Occipital lobe (tissue), 3 donors: ENCODE measurements at places on chromosomes 11 and 22.
A peak's percentile ranks its signal among the peaks of the same experiment; 100 is the strongest.

- no peak for DNase-seq
Observed at GRCh38 chr11:113628912-113629311, 77.2 kb downstream of the TMPRSS5 start.

GRCh38 chr22:32204040-32204855 is 625 bp downstream of the RFPL2 start:
- peak; percentile 61 for DNase-seq

DNA sequence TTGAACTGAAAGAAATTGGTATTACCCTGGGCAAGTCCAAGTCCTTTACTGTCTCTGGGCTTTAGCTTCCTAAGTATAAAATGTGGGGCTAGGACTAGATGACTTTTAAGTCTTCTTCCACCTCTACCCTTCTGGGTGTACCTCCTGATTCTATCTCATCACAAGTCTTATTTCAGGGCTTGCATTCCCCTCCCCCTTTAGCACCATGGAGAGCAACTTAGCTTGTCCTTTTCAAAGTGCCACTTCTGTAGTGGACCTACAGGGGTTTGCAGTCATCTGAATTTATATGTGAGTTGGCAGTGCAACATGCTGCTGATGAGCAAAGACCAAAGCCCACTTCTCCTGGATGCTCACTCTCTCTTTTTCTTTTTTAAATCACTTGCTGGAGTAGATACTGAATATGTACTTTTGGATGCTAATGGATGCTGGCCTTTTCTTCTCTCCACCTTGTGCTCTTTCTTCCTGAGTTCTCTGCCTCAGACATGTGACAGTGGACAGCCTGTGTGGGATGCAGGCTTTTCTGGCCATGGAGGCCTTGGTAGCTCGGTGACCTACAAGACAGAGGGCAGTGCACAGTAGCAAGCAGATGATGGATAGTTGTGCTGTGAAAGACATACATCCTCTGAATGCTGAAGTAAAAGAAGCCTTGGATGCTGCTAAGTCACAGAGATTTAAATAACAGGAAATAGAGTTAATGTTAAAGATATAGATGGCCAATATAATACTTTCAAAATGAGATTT is 185.0 kb downstream of the NELL1 start:
- DNase-seq, result no peak

- DNase-seq, result no peak
Observed at GRCh38 chr22:27801202-27801615, 347 bp downstream of the MN1 start.

DNA sequence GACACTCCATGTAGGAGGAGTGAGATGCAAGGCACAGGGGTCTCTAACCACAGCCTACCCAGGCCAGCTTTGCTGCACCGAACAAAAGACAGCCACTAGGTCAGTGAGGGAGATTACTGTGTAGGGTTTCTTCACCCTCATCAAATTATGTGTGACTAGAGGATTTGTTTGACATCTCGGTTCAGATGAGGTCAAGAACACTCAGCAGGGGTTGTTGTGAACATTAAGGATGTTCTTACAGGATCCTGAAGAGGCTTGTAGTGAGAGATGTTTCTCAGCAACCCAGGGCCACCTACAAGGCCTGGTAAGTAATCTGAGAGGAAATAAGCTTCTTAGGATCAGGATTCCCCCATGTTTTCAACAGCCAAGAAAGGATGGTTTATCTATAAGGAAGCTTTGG is 202.1 kb downstream of the NXPE2 start:
- no peak for DNase-seq

- no peak for DNase-seq
Observed at GRCh38 chr11:85164743-85165142, 462.4 kb downstream of the DLG2 start.

- no peak for DNase-seq
Observed at GRCh38 chr22:23858484-23858815, 775 bp downstream of the SLC2A11 start.

DNA sequence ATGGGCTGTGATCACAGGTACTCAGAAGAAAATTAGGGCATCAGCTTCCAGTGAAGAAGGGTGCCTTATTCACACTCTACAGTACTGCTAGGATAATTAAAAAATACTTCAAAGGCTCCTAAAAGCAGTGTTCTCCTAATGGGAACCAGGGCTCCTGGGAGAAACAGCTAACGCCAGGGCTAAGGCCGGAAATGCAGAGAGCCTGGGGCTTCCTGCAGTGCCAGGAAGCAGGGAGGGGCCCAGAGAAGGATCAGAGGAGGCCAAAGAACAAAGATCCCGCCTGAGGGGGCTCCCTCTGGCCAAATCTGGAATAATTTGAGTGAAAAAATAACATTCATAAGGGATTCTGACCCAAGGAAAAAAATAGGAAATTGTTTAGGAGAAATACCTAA is 27.5 kb downstream of the TOLLIP start:
- DNase-seq, result no peak

DNA sequence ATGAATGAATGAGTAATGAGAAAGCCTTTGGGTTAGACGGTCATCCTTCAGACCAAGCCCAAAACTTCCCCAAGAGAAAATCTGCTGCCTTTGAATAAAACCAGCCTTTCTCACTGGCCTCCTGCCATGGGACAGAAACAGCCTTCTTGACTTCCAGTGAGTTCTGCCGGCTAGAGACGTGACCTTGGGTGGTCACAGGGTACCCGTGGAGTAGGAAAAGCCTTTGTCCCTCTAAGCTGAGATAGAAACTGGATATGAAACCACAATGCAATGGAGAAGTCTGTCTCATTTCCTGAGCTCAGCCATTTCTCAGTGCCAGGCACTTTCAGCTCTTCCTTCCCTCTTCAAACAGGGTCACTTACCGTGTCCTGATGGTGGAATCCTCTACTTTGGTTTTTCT is 21.2 kb upstream of the YWHAH start:
- DNase-seq, result no peak

- no peak for DNase-seq
Observed at GRCh38 chr22:43731988-43732387, 80.1 kb downstream of the EFCAB6 start.

DNA sequence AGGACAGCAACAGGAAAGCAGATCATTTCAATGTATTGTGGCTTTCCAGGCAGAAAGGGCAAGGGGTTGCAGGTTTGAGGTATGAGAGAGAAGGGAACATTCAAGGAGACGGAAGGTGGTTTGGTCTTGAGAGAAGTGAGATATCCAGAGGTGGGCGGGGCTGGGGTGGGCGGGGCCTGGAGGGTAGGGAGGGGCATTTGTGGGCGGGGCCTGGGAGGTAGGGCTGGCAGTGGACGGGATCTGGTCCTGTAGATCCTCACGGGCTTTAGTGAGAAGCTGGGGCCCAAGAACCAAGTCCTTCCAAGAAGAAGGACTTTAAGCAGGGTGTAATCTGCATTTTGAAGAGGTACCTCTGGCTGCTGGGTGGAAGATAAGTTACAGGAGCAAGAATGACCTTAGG is 199.2 kb downstream of the MN1 start:
- DNase-seq, result no peak

DNA sequence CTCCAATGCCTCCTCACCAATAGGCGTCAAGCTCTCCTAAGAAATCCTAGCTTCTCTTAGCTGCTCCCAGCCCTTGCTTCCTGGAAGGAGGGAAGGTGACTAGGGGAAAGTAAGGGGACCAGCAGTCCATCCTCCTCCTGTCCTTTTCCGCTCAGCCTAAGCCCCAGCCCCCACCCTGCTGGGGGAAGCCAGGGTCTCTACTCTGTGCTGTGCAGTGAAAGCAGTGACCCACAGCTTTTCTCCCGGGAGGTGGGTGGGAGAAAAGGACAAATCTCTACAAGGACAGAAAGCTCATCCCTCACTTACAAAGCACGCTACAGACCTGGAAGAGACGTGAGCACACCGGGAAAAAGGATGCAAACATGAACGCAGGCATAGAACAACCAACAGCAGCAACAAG is 30.9 kb upstream of the PHLDA2 start:
- no peak for DNase-seq

DNA sequence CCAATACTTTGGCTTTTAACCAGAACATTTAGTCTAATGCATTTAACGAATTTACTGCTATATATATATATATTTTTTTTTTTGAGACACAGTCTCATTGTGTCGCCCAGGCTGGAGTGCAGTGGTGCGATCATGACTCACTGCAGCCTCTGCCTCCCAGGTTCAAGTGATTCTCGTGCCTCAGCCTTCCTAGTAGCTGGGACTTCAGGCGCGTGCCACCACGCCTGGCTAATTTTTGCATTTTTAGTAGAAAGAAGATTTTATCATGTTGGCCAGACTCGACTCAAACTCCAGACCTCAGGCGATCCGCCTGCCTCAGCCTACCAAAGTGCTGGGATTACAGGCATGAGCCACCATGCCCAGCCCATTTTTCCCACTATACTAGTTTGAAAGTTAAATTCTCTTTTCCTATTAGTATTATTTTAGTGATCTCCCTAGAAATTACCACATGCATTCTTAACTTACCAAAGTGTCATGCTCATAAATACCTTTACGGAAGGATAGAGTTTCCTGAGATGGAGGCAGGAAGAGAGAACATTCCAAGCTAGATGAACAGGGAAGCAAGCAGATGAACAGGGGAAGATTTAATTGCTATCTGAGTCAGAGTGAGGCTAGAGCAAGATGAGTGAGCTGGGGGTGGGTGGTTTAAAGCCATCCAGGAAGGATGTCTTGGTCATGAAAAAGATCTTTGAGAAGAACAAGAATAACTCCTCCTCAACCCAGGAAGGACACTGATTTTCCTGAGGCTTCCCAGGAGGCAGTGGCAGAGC is 4.4 kb upstream of the PGAP2 start:
- no peak for DNase-seq

DNA sequence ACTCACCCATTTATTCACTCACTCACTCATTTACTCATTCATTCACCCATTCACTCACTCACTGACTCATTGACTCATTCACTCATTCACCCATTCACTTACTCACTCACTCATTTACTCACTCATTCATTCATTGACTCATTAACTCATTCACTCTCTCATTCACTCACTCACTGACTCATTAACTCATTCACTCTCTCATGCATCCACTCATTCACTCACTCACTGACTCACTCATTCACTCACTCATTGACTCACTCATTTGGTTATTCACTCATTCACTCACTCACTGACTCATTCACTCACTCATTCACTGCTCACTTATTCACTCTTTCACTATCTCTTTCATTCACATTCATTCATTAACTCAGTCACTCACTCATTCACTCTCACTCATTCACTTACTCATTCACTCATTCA is 2.5 kb upstream of the MUC5AC start:
- no peak for DNase-seq

DNA sequence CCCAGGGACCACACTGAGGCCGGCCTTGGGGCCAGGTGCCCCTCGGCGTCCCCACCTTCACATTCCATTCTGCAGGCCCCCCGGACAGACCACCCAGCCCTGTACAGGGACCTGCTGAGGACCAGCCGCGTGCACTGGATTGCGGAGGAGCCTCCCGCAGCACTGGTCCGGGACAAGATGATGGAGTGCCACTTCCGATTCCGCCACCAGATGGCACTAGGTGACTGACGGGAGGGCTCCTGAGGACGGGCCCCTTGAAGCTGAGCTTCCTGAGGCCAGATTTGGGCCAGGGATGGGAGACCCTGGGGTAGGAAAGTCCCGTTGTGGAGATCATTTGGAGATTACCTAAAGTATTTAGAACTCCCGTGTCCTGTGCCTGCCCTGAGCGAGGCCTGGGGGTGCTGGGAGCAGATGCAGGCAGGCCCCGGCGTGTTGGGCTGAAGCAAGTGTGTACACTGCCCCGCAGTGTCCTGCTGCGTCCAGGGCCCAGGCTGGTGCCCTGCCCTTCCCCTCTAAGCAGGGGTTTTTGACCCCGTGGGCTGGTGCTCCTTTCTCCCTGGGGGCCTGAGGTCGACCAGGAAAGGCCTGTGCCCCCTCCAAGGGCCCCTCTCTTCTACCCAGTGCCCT is 20.0 kb downstream of the TRMU start:
- peak; percentile 24 for DNase-seq

DNA sequence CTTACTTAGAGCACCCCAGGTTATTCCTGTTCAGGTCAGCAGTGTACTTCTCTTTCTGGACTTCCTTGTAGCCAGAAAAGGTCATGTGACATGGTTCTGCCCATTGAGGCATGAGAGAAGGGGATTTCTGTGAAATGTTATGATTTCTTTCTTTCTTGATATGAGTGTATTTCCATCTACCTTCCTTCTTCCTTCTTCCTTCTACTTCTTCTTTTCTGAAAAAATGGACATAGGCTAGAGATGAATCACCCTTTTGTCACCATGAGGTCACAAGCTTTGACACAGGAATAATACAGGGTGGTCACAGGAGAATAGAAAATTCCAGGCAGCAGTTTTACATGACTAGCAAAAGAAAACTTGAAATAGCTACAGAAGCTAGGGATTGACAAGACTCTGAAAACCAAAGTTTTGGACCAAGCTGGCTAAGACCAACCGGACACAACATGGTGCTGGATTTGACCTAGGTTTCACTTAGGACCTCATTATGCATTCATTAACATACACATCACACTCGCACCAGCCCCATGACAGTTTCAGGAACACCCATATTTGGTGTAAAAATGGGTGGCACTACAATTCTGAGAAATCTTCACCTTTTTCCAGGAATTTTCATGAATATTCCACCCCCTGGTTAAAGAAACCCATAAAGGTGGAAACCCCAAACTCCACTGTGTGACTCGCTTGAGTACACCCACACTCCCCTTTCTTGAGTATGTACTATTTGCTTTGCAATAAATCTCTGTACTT is 21.2 kb upstream of the MAP6 start:
- DNase-seq, result no peak

DNA sequence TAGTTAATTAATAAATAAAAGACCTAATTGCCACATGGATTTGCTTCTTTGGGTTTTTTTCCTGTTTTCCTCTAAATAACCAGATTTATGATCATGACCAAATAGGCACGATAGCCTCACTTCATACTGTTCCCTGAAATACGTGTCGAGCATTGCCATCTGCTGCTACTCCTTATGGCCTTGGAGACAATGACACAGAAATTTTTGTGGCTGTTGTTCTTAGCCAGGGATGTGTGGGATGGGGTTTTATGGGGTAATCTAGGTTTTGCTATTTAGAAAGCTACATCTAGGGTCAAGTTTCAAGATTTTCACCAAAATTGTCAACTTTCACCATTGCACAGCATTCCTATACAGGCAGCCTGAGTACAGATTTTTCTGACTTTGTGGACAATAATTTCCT is 145.2 kb downstream of the DBX1 start:
- no peak for DNase-seq

DNA sequence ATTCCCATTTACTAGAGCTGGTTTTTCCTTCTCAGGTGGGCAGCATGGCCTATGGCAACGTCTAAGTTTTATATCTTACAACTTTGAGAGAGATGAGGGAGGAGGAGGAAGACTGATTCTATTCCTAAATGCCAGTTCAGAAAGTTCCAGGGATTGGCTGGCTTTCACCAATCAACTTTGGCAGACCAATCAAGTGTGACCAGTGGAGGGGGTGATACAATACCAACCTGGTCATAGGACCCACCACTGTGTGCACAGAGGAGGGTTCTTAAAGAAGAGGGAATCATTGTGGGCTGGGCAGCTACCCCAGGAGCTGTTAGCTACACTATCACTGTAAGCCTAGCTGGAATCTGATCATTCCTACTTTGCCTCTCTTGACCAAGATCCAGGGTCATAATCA is 8.1 kb downstream of the DIXDC1 start:
- no peak for DNase-seq

- DNase-seq, result no peak
Observed at GRCh38 chr11:30411383-30411782, 88.5 kb downstream of the ARL14EP start.

GRCh38 chr11:109856928-109857327 is 236.3 kb upstream of the ZC3H12C start:
- DNase-seq, result no peak
